Aorta (tissue), 5 donors: ENCODE measurements at places on chromosomes 13 and 19. TPM values are rescaled to one million over a fixed set of nuclear protein-coding genes. Genes with fewer than 3 reads are reported as not detected.

The KIR3DL1 gene
- total RNA-seq = not detected

The C2CD4C gene
- 1.1 TPM for total RNA-seq

The SULT2A1 gene
- not detected for total RNA-seq

The UGGT2 gene
- total RNA-seq = 52.1 TPM

The GAS6 gene
- total RNA-seq = 317 TPM

The SIGLEC5 gene
- total RNA-seq = 2.0 TPM

The ZNF534 gene
- 1.1 TPM for total RNA-seq

The AMER2 gene
- total RNA-seq = not detected

The USP12 gene
- 47.0 TPM for total RNA-seq

The CPB2 gene
- total RNA-seq = not detected

The SPRY2 gene
- 48.9 TPM for total RNA-seq
